Muscle of arm (tissue), 14 donors: ENCODE measurements at places on chromosomes 3 and 15. TPM values are rescaled to one million over a fixed set of nuclear protein-coding genes. Genes with fewer than 3 reads are reported as not detected.

Gene RAB6B
- polyA plus RNA-seq, result not detected

Gene MUSTN1
- polyA plus RNA-seq, result 97.7 TPM

Gene SEMA3G
- 12.5 TPM for polyA plus RNA-seq

Gene SLC9A9
- polyA plus RNA-seq, result 13.0 TPM

Gene ARNT2
- polyA plus RNA-seq, result 7.2 TPM

Gene LXN
- not detected for polyA plus RNA-seq

Gene GOLGA8T
- not detected for polyA plus RNA-seq

Gene ZNF80
- not detected for polyA plus RNA-seq

Gene NR2E3
- not detected for polyA plus RNA-seq

Gene SLC22A13
- polyA plus RNA-seq, result 0.12 TPM

Gene OR5AC2
- not detected for polyA plus RNA-seq

Gene RBP2
- polyA plus RNA-seq, result 0.57 TPM

Gene IL17RE
- 0.96 TPM for polyA plus RNA-seq

Gene C3orf22
- polyA plus RNA-seq, result not detected

Gene LRRC58
- polyA plus RNA-seq, result 14.4 TPM

Gene SOX14
- not detected for polyA plus RNA-seq

Gene CPN2
- polyA plus RNA-seq, result not detected

Gene VILL
- 5.9 TPM for polyA plus RNA-seq

Gene CCDC13
- 0.53 TPM for polyA plus RNA-seq

Gene SLC51A
- 4.8 TPM for polyA plus RNA-seq

Gene FRMD4B
- polyA plus RNA-seq, result 15.3 TPM

Gene ALS2CL
- polyA plus RNA-seq, result 4.9 TPM

Gene CX3CR1
- 4.9 TPM for polyA plus RNA-seq

Gene KIF15
- 11.1 TPM for polyA plus RNA-seq

Gene DAPK2
- polyA plus RNA-seq, result not detected

Gene ADAMTS7
- polyA plus RNA-seq, result 17.1 TPM

Gene APOD
- 29.7 TPM for polyA plus RNA-seq

Gene PCLAF
- 74.8 TPM for polyA plus RNA-seq

Gene RPP25
- 0.95 TPM for polyA plus RNA-seq

Gene C3orf49
- polyA plus RNA-seq, result not detected

Gene CCDC39
- polyA plus RNA-seq, result 4.1 TPM
